ENCODE measurements at places on chromosomes 13 and 19.

GRCh38 chr13:42878721-42879120 lies 97.3 kb downstream of the FAM216B start:
- no peak for DNase-seq

- no peak for DNase-seq
Observed at GRCh38 chr19:18480006-18480691, 41.7 kb downstream of the ELL start.

DNA sequence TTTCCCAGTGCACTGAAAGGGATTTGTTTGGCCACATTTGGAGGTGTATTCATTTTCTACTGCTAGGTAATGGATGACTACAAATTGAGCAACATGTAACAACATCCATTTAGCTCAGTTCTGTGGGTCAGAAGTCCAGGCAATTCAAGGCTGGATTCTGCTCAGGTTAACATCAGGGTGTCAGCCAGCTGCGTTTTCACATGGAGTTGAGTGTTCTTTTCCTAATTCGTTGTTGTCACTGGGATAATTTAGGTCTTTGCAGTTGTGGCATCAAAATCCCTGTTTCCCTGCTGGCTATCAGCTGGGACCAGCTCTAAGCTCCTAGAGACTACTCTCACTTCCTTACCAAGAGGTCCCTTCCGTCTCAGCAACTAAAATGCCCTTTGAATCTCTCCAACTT lies 25.4 kb downstream of the MIR17HG start:
- DNase-seq, result no peak

- peak; percentile 31 for DNase-seq
Observed at GRCh38 chr19:9671655-9672054, 3.2 kb downstream of the ZNF562 start.

- no peak for DNase-seq
Observed at GRCh38 chr19:41530761-41531301, 45.1 kb upstream of the CEACAM21 start.

- DNase-seq, result no peak
Observed at GRCh38 chr19:3010871-3011270, 18.2 kb downstream of the TLE2 start.

- peak; percentile 34 for DNase-seq
Observed at GRCh38 chr19:3210347-3211017, 14.0 kb upstream of the CELF5 start.

DNA sequence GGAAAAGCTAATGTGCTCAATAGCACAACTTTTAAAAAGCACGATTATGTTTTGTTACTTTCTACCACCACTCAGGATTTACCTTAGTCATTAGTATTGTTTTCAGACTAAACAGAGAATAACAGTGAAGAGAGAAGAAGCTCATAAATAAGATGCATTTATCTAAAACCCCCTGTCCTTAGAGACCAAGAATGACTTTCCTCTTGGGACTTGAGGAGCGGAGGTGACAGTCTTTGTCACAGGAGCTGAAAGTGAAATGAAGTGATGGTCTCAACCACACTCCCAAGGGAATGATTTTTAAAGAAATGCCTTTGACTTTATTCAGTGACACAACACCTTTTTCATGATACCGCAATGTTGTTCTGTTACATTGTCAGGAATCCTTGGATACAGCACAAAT lies 190.6 kb upstream of the NBEA start:
- no peak for DNase-seq

GRCh38 chr19:47324502-47324901 lies 7.5 kb upstream of the C5AR2 start:
- DNase-seq, result no peak

- no peak for DNase-seq
Observed at GRCh38 chr19:54160854-54161253, 1.3 kb upstream of the LENG1 start.

GRCh38 chr13:112069845-112070251 lies 2.9 kb downstream of the SOX1 start:
- DNase-seq, result no peak

GRCh38 chr13:93409001-93409400 lies 182.4 kb downstream of the GPC6 start:
- DNase-seq, result no peak

- no peak for DNase-seq
Observed at GRCh38 chr13:46320406-46320805, 66.6 kb downstream of the RUBCNL start.

DNA sequence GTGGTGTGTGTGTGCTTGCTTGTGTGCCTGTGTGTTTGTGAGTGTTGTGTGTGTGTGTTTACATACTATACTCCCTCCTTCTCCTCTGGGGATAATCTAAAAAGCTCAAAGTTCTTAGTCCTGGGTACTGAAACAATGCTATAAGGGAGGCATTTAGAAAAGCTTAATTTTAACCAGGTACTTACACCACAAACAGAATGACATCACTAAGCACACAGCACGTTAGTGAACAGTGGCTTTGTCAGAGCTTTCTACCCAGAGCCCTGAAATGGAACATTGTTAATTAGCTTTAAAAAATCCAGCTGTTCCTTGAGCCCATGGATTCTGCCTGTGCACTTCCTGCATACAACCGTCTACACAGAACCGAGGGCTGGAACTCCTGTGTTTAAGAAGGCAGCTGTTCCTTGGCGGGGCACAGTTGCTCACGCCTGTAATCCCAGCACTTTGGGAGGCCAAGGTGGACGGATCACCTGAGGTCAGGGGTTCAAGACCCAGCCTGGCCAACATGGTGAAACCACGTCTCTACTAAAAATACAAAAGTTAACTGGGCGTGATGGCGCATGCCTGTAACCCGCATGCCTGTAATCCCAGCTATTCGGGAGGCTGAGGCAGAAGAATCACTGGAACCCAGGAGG lies 69.6 kb upstream of the RNF113B start:
- no peak for DNase-seq
